ENCODE measurements at places on chromosomes 12 and 14.

- DNase-seq, result no peak
These were observed 186.7 kb downstream of the EFCAB11 start for GRCh38 chr14:89767861-89768268.

GRCh38 chr12:1870086-1870485, 48.4 kb downstream of the CACNA2D4 start:
- DNase-seq, result no peak

GRCh38 chr12:31470459-31470858, 120.5 kb downstream of the DENND5B start:
- DNase-seq, result no peak

DNA sequence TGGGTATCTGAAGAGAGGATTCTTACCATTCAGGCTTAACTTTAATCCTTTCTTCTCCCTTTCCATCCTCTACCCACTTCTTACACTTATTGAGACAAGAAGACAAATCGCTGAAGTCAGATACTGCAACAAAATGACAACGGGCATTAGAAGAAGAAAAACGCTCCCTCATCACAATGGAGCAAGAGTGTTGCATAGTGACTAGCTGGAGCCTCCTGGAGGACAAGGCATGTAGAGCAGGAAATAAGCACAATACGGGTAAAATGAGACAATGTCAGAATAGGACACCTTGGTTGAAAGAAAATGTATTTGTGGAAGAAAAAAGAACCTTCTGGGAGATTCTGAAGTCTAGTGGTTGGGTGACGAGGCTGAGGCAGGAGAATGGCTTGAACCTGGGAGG, 501.0 kb downstream of the RERGL start:
- DNase-seq, result no peak

DNA sequence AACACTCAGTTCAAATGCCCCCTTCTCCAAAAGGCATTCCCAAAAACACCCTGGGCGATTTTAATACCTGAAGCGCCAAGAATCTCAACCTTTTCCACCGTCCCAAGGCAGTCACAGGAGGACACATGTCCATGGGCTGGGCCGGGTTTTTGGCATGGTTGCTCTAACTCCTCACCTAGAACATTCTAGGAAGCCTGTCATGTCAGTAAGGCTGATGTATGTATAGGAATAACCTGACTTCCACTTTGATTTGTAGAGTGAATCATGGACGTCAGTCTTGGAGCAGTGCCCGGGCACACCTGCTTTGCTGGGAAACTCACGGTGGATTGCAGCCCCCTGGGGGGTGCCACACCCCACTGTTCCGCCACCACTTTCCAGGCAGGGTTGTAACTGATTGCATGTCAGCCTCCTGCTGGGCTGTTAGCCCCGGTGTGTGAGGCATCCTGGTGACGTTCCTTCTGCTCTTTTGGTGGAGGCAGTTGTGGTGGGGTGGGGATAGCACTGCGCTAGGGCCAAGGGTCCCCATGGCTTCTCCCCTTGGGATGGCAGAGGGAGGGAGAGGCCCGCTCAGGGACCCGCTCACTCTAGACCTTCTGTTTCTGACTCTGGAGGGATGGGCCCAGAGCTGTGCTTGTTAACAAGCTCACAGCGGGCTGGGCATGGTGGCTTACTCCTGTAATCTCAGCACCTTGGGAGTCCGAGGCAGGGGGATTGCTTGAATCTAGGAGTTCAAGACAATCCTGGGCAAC, 35.2 kb upstream of the FAM181A start:
- no peak for DNase-seq

DNA sequence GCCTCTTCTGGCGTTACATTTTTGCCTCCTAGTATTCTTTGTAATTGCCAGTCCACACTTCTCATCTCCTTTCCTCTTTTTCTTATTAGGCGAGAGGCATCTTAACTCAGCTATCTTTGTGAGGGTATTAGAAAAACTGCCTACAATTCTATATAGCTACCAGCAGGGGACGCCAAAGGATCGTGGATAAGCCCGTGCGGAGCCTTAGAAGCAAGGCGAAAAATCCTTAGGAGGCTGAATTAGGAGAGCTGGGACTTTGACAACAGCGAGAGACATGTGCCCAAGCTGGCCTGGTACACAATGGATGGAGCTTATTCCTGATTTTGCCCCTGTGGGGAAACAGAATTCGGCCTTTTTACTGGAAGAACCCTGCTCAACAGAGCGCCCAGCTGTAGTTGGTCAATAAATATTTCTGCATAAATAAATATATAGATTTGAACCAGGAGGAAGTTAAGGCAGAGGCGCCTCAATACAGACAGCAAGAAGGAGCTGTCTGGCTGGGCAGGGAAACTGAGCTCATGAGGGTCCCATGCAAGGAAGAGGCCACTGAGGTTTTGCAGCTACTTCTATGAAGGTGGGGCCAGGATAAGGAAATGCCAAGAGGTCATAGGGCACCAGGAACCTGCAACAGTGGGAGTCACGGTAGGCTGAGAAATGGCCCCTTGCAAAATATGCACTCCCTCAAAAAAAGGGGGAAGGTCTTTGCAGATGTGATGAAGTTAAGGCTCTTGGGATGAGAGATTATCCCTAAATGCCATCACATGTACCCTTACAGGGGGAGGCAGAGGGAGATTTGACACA, 14.6 kb upstream of the RBM19 start:
- no peak for DNase-seq

DNA sequence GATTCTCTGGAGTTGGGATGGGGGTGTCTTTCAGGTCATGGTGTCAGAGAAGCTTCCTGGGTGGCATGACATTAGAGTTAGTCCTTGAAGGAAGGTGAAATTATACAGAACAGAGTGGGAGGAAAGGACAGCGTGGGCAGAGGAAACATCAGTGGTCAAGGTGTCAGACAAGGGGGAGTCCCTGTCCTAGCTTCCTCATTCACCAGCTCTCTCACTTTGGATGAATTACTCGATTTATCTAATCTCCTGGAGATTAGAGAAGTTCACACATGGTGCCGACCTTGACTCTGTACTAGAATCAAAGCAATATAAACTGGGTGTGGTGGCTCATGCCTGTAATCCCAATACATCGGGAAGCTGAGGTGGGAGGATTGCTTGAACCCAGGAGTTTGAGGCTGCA, 492.9 kb downstream of the VRK1 start:
- DNase-seq, result no peak

DNA sequence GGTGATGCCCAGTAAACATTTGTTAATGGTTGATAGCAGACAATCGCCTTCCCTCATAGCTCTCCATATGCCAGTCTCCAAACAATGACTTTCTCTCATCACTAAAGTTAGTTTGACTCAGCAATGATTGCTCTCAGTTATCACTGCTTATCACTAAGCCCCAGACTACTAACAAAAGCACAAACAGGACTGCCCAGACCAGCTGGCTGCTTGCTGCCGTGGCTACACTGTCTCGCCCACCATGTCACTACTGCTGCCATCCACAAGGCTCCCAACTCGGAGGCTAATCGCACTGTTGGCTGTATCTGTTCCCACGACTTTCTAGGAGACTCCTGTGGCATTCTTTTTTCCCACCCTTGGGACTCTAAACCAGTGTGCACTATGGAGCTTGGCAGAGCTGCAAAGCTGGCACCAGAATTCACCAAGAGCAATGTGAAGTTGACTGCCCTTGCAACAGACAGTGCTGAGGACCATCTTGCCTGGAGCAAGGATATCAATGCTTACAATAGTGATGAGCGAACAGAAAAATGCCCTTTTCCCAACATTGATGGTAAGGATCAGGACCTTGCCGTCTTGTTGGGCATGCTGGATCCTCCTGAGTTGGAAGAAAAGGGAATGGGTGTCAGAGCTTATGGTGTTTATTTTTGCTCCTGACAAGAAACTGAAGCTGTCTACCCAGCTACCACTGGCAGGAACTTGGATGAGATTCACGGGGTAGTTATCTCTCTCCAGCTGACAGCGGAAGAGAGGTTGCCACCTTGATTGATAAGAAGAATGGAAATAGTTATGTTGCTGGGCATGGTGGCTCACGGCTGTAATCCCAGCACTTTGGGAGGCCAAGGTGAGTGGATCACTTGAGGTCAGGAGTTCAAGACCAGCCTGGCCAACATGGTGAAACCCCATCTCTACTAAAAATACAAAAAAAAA, 27.1 kb upstream of the NR2C1 start:
- no peak for DNase-seq

- DNase-seq, result no peak
These were observed 85.7 kb downstream of the SPPL3 start for GRCh38 chr12:120818416-120818815.

DNA sequence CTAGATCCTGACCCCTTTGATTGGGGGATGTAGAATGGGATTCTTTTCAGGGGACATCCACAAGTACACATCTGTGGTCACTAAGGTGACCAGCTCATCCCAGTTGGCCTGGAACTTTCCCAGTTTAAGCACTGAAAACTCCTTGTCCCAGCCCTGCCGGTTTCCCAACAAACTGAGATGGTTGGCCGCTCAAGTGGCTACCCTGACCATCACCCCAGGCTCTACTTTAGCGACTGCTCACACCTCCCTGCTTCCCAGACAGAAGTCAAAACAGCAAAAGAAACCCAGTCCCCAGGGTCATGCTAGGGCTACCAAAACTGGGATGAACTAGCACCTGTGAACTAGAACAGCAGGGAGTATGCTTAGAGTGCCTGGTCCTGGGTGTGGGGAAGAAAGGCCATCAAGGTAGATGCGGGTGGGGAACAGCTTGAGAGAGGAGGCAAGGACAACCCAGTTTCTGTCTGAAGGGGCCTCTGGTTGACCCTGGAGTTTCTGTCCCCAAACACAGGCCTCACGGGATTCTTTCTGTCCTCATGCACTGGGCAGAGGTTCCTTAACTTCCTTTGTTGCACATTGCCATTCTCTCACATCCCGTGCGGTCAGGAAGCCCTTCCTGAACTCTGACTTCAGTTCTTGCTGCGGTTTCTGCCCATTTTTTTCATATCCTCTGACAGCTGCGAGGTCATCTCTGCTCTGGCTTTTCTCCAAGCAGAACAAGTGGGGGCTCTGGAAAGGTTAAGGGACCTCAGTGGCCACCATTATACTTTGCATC, 1.6 kb downstream of the LTB4R start:
- no peak for DNase-seq
